ENCODE measurements at places on chromosomes 1 and 21.

- no peak for DNase-seq
Observed at GRCh38 chr1:214467078-214467585, 84.3 kb downstream of the PTPN14 start.

DNA sequence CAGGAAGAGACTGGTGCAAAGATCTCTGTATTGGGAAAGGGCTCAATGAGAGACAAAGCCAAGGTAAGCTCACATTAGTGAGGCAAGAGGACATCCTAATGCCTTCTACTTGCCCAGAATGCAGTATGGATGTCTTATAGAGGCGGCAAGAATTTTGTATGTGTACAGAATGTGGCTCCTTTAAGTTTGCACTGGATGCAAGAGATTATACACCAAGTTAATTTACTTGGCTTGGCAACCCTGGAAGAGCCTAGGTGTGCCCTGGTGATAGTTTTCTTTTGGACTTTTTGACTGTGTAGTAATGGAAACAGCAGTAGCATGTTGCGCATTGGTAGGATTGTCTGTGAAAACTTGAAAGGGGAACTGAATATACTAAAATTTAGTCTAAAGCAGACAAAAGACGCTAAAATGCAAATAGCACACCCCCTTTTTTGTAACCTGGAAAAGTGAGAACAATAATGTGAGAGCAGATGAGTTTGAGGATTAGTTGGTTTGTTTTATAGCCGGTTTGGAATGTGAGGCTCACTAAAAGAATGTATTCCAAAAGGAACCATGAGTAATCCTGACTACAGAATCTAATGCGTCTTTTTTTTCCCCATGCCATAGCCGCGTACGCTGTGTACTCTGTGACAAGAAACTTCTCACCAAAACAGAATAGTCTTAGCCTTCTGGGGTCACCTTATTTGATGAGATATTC, 18.1 kb downstream of the KHDRBS1 start:
- no peak for DNase-seq

GRCh38 chr1:6367381-6368012, 26.1 kb downstream of the ACOT7 start:
- no peak for DNase-seq

DNA sequence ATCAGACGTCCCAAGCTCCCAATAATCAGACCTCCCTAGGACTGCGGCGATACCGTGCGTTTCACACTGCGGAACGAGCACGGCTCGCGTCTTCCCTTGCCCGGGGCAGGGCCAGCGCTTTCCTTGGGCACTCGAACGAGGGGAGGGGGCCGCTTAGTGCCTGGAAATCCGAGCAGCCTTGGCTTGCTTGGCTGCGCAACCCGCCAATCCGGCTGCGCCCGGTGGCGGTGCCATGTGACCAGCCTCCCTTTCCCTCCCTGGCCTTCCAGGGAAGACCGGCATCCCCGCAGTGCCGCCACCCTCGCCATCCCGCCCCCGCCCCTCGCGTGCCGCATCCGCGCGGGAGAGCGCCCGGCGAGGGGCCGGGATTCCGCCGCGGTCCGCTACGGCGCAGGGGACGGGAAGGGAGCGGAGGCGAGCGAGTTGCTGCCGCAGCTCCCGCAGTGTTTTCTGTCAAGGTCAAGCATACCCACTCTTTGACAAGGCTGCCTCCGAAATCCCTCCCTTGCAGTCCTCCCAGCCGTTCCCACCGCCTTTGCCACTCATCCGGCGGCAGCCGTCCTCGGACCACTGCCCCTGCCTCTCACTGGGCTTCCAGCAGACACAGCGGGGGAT, 8.3 kb upstream of the RNF19B start:
- DNase-seq = no peak

DNA sequence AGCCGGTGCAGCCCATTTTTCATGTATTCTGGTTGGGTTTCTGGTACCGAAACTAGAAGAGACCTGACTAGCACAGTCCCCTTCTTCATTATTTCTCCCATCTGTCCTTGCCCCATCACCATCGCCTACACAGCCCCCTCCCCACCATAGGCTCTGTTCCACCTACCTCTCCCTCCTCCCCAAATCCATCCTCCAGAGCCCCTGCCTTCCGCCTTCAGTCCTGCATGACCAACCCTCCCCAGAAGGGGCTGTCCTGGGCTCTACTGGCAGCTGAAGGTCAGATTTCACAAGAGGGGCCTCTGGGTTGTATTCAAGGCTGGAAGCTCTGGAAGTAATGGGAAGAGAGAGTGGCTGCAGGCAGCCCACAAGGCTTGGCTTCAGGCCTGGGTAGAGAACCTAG, 55.2 kb downstream of the SDC3 start:
- no peak for DNase-seq

- DNase-seq = no peak
Observed at GRCh38 chr1:116943438-116943837, 33.7 kb downstream of the PTGFRN start.

- DNase-seq = no peak
Observed at GRCh38 chr1:203506858-203507626, 13.1 kb downstream of the OPTC start.

DNA sequence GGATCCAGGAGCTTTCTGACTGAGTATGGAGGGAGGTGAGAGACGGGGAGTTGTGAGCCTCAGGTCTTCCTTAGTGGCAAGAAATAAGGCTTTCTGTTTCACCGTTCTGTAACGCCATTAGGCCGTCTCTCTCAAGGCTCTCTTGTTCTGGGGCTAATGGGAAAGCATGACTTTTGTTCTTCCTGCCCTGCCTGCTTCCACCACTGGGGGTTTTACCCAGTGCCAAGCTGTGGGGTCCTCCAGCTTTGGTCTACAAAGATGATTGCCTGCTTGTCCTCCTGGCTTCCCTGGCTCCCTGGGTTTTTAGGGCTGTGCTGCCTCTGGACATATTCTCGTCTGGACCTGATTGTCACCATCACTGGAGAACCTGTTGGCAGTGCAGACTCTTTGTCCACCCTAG, 74.8 kb upstream of the TINAGL1 start:
- DNase-seq = no peak

DNA sequence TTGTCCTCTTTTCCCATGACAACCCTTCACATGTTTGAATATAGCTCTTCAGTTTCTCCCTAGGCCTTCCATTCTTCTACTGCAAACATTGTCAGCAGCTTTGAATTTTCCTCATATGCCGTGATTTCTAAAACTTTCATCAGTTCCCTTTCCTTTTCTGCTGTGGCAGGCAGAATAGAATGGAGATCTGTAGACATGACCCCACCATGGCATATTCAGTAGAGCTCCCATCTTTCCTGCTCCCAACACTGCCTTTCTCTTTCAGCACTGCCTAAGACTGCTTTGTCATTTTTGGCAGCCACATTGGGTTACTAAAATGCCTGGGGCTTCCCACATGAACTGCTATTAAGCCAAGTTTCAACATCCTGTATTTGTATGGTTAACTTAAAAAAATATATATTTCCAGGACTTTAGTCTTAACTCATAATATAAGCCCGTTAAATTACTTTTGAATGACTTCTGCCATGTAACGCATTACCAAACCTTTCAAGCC, 60.9 kb downstream of the TBX19 start:
- no peak for DNase-seq

DNA sequence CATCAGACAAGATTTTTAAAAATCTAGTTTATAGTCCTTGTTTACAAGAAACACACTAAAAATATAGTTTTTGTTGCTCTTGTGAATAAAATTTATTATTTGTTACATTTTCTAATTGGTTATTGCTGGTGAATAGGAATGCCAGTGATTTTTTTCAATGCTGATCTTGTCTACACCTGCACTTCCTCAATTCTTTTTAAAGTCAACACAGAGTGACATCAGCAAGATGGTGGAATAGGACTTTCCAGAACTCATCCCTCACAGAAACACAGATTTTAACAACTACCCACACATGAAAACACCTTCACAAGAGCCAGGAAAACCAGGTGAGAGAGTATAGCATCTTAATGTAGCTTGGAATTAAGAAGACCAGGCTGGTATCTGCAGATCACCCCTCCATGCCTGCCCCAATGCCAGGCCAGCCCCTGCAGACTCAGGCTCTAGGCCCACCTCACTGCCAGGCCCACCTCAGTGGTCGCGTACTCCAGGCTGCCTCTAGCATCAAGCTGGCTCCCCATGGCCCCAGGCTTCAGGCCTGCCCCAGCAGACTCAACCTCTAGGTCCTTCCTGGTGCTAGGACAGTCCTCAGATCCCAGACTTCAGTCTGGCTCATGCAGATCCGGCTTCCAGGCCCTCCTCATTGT, 117.6 kb downstream of the WDR3 start:
- no peak for DNase-seq

DNA sequence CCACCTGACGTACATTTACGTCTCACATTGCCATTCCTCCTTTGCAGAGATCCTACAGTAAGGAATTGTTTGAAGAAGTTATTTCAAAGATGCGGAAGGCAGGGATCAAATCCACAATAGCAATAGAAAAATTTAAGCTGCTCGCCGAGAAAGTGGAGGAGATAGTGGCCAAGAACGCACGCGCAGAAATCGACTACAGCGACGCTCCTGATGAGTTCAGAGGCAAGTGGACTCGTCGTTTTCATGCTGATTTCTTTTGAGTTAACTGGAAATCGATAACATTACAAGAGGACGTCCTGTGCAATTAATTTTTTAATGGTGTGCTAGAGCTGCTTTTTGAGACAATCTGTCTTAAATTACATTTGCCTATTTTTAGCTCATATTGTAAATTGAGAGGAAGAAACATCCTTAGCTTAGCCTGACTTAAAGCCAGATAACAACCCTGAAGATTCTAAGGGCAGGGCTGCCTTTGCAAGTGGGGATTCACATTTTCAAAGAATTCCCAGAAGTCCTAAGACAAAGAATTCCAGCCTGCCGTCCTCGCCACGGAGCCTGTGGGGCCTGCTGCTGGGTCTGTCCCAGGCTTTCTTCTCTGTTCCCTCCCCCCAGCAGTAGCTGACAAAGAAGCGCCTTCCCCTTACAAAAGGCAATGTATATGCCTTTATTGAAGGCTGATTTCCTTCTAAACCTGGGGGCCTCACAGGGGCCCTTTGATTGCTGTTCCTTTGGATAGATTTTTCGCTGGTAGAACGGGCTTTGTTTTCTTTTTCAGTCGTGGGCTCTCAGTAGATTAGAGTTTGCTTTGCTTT, 31.6 kb upstream of the KIF1B start:
- DNase-seq = no peak

DNA sequence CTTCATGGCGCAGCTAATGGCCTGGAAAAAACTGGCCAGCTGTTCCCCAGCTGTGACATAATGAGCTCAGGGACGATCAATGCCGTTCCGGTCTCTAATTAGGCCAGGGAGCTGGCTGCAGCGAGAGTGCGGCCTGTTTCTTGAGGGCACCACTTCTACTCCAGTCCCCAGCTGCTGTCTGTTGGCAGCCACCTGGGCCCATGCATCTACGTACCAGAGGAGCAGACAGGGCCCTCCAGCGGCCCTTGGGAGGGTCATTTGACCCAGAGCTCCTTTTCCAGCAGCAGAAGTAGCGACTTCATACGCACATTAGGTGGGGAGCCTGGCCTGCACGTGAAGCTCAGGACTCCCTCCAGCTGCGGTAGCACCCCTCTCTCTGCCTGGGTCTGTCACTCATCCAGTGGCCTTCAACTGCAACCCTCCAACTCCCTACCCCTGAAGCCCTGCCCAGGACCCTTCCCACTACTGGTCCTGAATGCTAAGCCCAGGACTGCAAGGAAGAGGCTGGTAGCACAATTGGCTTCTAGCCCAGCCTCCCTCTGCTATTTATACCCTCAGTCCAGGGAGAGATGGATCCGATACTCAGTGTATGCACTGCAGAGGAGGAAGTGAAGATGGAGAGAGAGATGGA, 9.1 kb upstream of the GPR61 start:
- DNase-seq = no peak
